ENCODE measurements at places on chromosomes 2 and 18.
A peak's percentile ranks its signal among the peaks of the same experiment; 100 is the strongest.

GRCh38 chr18:59655676-59656075 lies 41.5 kb downstream of the CCBE1 start:
- no peak for DNase-seq

DNA sequence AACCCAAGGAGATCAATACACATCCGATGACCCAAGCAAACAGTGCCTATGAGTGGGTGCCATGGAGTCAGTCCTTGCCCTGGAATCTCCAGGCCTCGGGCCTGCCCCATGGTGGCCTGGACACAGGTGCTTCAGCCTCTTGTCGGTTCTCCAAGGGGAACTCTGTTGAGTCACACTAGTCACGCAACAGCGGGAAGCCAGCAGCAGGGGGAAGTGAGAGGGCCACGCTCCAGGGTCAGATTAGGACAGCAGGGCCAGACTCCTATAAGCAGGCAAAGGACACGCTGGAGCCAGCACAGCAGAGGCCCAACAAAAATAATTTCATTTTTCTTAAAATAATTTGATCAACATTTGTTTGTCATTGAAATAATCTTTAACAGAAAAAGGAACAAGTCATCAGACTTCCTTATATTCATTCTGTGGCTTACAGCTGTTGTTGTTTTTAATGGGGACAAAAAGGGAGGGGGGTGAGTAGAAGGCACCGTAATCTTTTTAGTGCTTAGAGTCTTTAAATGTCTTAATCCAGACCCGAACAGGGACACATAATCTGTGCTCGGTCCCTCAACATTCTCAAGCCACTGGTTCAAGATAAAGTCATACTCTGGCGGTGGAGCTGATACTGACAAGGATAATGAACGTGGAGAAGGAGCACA lies 16.4 kb upstream of the ARMC9 start:
- DNase-seq = no peak

DNA sequence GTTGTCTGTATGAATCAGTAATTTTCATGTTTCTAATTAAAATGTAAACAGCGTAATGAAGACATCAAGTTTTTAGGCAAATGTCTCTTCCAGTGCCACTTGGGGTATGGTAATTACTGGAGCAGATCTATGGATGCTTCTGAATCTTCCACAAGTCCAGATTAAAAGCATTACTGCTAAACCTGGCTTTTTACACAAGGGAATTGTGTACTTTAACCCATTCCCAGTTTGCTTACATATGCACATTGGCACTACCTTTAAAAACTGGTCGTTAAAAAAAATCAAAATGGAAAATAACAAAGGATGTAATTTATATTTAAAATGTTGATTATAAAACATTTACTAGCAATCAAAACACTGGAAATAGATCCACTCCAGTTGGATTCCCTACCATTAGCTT lies 19.7 kb downstream of the FIGN start:
- DNase-seq = no peak

DNA sequence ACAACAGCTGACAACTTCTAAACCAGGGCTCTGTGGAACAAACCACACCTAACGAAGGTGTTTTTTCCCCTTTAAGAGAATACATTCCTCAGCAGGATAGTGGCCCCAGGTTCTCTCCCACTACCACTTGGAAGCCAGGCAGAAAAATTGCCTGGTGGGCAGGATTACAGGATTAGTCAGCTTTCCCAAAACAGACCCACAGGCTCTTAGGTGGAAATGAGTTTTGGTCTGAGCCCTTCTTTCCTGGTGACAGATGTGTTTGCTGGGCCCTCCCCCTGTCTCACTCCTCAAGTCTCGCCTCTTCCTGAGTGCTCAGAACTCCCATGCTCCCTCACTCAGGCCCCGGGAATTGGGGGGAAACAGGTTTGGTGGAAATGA lies 139.4 kb upstream of the HAAO start:
- DNase-seq = no peak

DNA sequence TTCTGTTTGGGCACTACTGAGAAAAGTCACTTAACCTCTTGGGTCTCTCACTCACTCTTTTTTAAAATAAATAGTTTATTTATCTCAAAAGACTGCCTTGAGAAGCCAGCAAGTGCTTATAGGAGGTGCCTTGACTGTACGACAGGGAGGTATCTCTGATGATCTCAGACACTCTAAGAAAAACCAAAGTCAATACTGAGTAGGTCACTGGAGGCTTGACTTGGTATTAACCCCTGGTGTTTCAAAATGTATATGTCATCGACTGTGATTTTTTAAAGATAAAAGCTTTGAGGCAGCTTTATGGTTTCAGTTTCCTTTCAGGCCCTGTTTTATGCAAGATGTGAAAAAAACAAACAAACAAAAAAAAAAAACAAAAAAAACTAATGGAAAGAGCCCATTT lies 33.7 kb downstream of the MREG start:
- DNase-seq = no peak

GRCh38 chr2:16038621-16039020 lies 98.3 kb downstream of the MYCN start:
- no peak for DNase-seq

DNA sequence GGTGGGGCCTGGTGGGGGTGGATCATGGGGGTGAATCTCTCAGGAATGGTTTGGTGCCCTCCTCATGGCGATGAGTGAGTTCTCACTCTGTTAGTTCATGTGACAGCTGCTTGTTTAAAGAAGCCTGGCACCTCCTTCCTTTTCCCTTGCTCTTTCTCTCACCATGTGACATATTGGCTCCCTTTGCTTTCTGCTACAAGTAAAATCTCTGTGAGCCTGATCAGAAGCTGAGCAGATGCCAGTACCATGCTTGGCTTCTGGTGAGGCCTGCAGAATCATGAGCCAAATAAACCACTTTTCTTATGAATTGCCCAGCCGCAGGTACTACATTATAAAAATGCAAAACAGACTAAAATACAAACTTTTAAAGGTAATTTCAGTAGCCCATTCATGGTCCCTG lies 73.4 kb upstream of the TEX51 start:
- no peak for DNase-seq

- DNase-seq = no peak
Measured at GRCh38 chr2:85999061-85999831, 106.4 kb downstream of the POLR1A start.

- DNase-seq = no peak
Measured at GRCh38 chr2:160401895-160402294, 91.7 kb downstream of the RBMS1 start.

DNA sequence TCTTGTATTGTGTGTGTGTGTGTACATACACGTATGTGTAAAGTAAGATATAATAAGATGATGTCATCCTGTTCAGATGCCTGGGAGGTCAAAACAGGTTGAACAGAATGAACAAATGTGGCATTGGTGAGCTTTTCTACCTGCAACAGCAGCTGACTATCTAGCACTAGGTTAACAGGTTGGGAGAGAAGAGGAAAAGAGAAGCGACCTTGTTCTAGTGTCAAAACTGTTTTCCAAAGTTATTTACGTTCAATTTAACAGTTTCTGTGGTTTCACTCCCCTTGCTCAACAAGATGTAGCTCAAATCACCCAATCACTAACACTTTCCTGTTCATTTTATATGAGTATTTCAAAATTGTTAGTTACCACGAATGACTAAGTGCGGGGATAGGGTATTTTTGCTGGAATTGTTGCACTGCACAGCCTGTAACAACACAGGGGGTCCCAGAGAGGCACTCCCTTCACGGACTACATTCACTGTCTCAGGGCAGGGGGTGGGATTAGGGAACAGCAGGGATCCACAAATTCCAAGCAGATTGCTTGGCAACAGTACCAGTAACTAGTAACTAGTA lies 67.5 kb upstream of the DTNB start:
- peak; percentile 59 for DNase-seq

DNA sequence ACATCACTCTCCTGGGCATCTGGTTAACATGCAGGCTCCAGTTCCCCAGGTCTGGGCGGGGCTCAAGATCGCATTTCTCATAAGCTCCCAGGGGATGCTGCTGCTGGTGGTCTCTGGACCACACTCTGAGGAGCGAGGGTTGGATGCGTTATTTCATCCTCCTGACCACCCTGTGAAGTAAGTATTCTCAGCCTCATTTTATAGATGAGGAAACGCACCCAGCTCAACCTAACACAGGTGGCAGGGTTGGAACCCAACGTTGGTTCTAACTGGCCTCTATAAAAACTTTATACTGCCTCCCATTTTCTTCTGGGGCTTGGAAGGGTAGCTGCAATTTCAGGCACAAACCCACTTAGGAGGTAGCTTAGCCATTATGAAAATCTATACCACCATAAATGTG lies 120.5 kb downstream of the FAM210A start:
- DNase-seq = no peak

- no peak for DNase-seq
Measured at GRCh38 chr2:29272311-29272710, 157.1 kb downstream of the CLIP4 start.

DNA sequence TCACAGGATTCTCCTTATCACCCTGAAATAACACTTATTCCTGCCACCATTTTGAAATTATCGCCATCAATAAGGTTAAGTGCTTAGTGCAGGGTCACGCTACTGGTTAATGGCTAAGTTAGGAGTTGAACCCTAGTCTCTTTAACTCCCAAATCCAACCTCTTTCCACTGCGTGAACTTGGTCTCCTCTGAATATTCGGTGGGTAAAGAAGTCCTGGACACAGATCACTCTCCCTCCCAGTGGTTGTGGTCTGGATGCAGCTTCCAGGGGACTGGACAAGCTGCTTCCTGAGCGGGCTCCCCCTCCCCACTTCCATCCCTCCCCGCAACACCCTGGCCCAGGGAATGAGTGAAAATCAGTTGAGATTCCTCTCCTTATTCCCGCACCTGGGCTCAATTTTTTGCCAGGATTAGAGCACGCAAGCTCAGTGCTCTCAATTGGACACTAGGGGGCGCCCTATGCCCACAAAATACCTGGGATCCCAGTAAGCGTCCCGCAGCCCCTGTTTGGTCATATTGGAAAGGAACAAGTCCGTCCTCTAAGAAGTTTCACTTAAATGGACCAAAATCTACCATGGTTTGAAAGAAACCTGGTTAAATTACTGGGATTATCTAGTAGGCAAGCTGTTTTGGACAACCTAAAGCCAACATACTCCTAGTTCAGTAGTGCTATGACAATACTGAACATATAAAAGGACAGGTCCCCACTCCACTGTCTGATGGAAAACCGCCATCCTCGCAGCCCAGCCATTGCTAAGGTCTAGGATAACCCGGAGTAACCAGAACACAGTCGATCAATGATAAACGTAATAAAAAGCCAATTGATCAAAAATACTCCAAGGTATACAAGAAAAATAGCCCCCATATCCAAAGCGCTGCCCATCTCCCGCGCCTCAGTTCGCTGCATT lies 40.4 kb downstream of the DHRS9 start:
- peak; percentile 29 for DNase-seq

DNA sequence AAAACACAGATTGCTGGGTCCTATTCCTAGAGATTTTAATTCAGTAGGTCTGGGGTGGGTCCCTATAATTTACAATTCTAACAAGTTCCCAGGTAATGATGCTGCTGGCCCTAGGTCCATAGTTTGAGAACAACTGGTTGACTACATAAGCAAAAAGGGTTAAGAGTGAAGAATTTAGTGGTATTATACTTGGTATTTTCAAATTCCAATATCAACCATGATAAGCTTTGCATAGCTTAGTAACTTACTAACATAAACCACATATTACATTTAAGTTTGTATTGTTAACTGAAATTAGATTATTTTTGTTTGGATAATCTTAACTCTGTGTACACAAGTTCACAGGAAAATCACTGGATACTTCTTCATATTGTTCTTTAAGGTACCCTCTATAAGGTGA lies 862.9 kb upstream of the ACVR2A start:
- no peak for DNase-seq

DNA sequence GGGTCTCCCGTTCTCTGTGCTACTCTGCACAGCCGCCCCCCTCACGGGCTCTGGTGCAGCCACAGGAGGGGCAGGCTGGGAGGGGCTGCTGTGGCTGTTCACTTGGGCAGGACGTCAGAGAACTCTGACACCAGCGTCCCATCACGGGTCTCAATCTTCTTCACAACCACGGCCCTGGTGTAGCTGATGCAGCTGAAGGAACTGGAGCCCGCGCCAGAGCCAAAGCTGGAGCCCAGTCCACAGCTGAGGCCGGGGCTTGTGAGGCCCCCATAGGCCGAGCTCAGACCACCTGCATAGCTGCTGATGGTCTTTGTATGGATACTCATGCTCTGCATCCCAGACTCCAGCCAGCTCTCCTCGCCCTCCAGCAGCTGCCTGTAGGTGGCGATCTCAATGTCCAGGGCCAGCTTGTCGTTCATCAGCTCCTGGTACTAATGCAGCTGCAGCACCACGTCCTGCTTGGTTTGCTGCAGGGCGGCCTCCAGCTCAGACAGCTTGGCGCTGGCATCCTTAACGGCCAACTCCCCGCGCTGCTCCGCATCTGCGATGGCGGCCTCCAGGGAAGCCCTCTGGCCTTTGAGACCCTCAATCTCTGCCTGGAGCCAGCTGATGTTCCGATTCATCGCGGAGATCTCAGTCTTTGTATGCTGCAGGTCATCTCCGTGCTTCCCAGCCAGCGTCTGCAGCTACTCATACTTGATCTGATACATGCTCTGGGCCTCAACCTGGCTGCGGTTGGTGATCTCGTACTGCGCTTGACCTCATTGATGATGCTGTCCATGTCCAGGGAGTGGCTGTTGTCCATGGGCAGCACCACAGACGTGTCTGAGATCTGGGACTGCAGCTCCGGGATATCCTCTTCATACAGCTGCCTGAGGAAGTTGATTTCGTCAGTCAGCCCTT lies 7.4 kb upstream of the DUSP19 start:
- no peak for DNase-seq

DNA sequence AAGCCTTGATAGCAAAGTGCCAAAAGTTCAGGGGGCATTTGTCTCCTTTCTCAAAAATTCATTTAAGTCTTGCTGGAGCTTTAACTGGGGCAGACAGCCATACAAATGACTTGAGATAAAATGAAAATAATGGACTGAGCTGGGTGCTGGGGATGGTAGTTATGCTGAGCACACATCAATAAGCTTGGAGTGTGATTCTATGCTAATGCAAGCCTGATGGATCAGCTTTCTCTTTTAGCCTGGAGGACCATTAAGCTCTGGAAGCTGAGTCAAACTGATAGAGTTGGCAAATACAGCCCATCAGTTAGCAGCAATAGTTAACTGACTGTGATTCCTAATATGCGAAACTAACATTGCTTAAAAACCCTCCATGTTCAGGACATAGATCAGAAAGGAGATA lies 98.0 kb downstream of the CAMKMT start:
- DNase-seq = no peak

DNA sequence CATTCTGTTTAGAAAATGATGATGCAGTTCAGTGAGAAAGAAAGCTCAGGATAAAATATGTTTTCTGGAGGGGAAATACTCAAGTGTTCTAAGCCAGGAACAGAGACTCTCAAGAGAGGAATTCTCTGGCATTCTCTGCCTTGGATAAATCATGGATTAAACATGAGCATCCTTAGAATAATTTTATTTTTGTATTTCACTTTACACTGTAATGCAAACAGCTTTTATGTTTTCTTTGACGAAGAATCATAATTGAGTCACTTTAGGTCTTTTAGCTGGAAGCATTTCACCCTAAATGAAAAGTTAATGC lies 11.1 kb downstream of the GDF7 start:
- no peak for DNase-seq

- DNase-seq = no peak
Measured at GRCh38 chr18:58456625-58457024, 172.3 kb downstream of the ALPK2 start.

GRCh38 chr2:182128821-182129707 lies 143.4 kb downstream of the PPP1R1C start:
- DNase-seq = no peak

- no peak for DNase-seq
Measured at GRCh38 chr2:233255151-233255550, 3.7 kb downstream of the ATG16L1 start.
